Stimulated activated CD8-positive, alpha-beta memory T cell treated with anti-CD3 and anti-CD28 coated beads, Interleukin-4, amount 100 ng/mL, for 4 hours (primary cell): ENCODE measurements at places on chromosomes 6 and 20.

- no peak for DNase-seq
Measured at GRCh38 chr20:38441916-38442315, 6.8 kb upstream of the SNHG17 start.

GRCh38 chr6:159376516-159377158 lies 207.4 kb downstream of the FNDC1 start:
- no peak for DNase-seq

DNA sequence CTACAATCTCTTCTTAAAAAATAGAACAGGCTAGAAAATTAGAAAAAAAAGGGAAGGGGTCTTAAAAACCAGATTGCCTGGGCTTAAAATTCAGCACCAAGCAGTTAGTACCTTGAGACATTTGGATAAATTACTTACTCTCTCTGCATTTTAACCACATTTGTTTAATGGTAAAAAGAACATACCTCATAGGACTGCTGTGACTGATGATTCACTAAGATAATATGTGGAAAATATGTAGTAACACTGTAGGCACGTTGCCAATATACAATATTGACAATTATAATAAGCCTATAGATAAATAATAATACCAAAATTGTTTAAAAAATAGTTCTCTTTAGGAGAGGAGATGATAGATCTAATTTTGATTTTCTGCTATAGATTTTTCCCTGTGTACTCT lies 750.4 kb downstream of the TENT5A start:
- no peak for DNase-seq

- no peak for DNase-seq
Measured at GRCh38 chr6:134482593-134483270, 164.8 kb upstream of the SGK1 start.

- no peak for DNase-seq
Measured at GRCh38 chr6:107740496-107741190, 83.5 kb downstream of the SCML4 start.

DNA sequence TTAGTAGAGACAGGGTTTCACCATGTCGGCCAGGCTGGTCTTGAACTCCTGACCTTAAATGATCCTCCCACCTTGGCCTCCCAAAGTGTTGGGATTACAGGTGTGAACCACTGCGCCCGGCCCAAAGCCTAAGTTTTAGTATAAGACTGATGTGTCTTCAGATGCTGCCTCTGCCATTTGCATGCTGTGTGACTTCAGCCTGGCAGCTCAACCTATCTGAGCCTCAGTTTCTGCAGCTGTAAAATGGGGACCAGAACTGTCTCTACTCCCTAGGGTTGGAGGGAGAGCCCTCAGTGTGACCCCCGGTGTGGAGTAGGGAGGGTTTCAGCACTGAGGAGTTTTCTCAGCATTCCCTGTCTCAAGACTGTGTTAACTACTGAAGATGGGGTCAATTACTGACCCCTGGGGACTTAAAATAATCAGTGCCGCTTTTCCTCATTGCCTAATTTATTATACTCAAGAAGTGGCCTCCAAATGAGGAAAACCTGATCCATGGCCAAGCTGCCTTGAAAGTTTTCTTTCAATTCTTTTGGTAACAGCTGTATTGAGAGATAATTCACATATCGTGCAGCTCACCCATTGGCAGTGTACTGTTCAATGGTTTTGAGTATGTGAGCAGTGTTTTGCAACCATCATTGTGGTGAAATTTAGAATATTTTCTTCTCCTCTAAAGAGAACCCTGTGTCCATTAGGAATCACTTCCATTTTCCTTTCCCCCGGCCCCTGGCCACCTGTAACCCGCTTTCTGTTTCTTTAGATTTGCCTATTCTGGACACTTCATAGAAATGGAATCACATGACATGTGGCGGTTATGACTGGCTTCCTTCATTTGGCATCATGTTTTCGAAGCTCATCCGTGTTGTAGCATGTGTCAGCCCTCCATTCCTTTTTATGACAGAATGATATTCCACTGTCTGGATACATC lies 64.8 kb downstream of the PHACTR3 start:
- no peak for DNase-seq

- DNase-seq, result no peak
Measured at GRCh38 chr6:157679605-157680580, 143.2 kb upstream of the SNX9 start.

DNA sequence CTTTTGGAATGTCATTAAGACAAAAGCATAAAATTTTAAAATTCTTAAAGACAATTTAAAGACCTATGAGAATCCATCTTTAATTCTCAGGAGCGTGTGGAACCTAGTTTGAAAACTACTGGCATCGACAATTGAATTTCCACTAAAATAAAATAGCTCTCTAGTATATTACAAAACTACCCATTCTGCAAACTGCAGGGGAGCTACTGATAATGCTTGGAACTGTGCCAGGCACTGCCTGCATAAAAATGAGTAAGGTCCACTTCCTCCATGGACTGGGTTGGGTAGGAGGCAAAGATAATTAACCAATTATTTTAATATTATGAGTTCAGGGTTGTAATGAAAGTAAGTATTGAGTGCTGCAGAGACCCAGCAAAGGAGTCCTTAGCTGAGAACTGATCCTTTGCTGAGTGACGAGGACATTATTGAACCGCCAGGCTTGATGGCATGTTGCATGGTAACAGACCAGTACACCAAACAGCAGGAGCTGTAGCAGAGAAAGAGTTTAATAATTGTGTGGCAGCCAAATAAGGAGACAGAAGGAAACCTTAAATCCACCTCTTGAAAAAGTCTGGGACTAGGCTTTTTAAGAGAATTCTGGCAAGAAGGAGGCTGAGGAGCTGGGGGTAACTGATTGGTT lies 261.3 kb downstream of the ESR1 start:
- DNase-seq, result no peak

- DNase-seq, result no peak
Measured at GRCh38 chr20:64198347-64198746, 34.1 kb downstream of the MYT1 start.
